EL (cell line): ENCODE measurements at places on chromosomes 5 and 9.
A peak's percentile ranks its signal among the peaks of the same experiment; 100 is the strongest.

- DNase-seq: no peak
Observed at GRCh38 chr5:1509346-1510085, 14.2 kb downstream of the LPCAT1 start.

- DNase-seq: no peak
Observed at GRCh38 chr5:132289097-132289496, 5.1 kb upstream of the SLC22A4 start.

- no peak for DNase-seq
Observed at GRCh38 chr9:86819552-86819951, 127.8 kb downstream of the GAS1 start.

DNA sequence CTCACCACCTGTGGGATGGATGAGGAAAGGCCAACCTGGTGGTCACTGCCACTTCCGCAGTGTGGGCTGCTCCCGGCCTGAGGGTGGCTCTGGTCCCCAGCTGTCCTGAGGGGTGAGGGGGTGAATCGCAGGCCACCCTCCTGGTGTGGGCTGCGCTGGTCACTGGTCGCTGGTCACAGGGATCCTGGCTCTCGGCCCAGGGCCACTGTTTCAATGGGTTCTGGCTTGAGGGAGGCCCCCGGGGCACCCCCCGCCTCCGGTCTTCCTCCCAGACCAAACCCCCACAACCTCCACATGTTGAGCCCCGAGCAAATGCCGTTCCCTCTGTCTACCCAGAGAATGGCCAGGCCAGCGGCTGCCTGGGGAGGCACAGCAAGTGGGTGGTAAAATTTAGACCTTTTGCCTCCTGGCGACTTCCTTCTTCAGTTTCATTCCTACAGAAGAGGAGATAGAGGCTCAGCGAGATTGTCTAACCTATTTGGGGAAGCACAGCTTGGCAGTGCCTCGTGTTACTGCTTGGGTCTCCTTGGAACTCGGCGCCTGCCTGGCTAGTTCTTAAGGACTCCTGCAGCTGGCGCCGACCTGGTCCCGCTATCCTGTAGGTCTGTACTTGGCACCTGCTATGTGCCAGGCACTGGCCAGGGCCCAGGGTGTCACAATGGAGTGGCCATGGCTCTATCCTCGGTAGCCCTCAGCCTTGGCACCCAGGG, 48.2 kb downstream of the RXRA start:
- no peak for DNase-seq

DNA sequence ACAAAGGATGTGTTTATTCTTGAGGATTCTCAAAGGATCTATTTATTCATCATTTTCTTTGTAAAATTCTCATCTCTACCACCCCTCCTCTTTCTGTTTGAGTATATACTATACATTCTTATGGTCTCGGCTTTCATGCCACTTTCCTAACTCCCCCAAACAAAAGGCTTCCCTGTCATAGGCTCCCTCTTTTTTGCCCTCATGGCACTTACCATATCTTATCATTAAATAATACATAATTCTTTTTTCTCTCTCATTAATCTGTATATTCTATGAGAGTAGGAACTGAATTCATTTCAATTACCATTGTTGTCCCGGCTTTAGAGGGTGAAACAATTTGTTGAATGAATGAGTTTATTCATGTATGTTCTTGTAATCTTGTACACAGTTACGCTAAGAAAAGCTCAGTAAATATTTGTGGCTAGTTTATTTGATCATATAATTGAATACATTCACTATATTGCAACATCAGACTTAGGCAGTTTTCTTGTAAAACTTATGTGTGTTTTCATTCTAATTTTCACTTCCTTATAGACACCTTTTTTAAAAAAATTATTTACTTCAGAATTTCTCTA, 254.6 kb downstream of the EDIL3 start:
- DNase-seq: no peak

GRCh38 chr9:106718936-106719335, 144.0 kb upstream of the ZNF462 start:
- peak; percentile 75 for DNase-seq

DNA sequence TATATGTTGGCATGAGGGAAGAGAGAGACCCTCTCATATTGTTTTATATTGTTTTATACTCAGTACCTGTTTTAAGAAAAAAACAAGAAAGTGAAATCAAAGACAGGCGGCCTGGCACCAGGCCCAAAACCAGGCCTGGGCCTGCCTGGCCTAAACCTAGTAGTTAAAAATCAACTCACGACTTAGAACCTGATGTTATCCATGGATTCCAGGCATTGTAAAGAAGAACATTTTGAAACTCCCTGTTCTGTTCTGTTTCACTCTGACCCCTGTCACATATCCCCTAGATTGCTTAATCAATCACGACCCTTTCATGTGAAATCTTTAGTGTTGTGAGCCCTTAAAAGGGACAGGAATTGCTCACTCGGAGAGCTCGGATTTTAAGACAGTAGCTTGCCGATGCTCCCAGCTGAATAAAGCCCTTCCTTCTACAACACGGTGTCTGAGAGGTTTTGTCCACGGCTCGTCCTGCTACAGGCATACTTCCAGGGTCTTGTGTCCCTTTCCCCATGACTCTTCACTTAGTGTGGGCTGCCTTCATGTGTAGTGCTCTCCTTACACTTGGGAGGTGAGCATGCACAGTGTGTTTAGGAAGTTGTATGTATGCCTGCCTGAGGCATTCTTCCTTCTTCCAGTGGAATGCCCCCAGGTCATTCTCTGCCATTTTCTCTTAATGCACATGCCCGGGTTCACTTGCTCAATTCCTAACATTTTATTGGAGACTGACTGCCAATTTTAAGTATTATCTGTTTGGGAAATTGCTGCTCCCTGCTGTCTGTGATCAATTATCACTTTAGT, 17.8 kb downstream of the TBCA start:
- no peak for DNase-seq

GRCh38 chr5:68274847-68275651, 59.5 kb downstream of the PIK3R1 start:
- DNase-seq: no peak

GRCh38 chr5:5037674-5038073, 102.5 kb upstream of the ADAMTS16 start:
- no peak for DNase-seq

DNA sequence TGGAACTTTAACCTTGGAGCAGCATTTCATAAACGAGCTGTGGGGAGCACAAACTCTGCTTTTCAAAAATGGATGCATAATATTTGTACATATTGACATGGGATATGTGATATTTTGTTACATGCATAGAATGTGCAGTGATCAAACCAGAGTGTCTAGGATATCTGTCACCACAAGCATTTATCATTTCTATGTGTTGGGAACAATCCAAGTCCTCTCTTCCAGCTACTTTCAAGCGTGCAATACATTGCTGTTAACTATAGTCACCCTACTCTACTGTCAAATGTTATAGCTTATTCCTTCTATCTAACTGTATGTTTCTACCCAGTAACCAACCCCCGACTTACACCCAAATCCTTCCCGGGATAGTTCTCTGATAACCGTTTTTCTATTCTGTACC, 15.0 kb upstream of the C5orf58 start:
- no peak for DNase-seq

DNA sequence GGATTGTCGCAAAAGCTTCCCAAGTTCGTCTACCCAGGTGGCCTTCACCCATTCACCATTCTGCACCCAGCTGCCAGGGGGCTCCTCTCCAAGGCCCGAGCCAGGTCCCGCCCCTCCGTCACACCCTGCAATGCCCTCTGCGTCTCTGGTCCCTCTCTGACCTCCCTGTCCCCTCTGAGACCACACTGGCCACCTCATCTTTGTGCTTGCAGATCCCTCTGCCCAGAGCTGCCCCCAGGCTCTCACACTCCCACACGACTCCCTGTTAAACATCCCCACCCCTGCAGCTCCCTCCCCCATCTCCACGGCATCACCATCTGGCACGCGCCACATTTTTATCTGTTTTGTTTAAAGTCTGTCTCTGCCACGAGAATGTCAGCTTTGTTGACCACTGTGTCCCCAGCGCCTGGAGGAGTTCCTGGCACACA, 243.6 kb downstream of the PBX3 start:
- no peak for DNase-seq

GRCh38 chr9:83183621-83184020, 120.7 kb upstream of the RASEF start:
- DNase-seq: no peak

DNA sequence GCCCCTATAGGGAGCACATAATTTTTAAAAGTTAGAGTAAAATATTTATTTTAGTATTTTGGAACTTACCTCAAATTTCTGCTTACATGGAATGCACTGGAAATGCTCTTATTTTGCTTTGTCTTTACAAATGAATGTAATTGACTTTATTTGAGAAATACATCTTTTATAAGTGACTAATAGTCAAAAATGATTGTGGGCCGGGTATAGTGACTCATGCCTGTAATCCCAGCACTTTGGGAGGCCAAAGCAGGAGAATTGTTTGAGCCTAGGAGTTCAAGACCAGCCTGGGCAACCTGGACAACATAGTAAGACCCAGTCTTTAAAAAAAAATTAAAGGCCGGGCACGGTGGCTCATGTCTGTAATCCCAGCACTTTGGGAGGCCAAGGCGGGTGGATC, 5.8 kb downstream of the HMGCR start:
- peak; percentile 42 for DNase-seq

DNA sequence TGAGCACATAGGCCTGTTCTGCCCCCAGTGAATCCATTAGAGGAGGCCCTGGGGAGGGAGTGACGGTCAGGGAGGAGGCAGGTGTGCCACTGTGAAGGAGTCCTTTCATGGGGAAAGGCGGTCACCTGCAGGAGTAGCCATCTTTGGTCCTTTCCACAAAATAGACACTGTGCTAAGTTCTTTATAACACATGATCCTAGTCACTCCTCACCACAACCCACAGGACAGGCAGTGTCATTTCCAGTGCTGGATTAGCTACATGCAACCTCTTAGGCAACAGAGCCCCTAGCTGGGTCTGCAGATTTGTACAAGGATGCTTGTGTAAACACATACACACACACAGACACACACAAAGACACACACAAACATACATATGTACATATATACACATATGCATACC, 18.3 kb downstream of the DOCK2 start:
- DNase-seq: no peak

DNA sequence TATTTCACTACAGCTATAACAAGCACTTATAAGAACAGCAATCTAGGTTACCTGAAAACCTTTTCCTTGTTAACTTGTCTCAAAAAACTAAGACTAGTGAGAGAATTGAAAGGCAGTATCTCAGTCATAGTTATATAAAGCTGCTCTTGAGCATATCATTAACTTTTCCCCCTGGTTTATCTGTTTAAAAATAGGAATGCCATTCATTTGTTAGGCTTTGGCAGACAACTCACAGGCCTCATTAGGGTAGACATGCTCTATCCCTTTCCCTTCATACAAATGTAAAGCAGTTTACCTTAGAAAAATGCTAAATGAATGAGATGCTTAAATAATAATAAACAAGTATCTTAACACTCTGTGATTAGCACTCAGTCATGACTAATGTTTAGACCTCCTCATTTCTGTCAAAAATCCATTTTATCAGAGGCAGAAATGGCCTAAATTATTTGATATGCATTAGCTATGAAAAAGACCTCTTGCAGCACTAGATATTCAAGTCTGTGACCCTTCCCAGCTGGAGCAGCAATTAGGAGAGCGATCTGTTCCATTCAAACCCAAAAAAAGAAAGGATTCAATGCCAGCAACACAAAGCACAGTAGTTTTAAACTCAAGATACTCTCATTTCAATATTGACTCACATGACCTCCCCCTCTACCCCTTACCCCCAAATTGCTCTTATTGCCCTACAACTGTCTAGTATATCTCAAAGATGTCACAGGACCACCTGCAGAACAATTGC, 1578.8 kb upstream of the WWC1 start:
- no peak for DNase-seq

GRCh38 chr9:114373960-114374730, 13.6 kb downstream of the AKNA start:
- no peak for DNase-seq

DNA sequence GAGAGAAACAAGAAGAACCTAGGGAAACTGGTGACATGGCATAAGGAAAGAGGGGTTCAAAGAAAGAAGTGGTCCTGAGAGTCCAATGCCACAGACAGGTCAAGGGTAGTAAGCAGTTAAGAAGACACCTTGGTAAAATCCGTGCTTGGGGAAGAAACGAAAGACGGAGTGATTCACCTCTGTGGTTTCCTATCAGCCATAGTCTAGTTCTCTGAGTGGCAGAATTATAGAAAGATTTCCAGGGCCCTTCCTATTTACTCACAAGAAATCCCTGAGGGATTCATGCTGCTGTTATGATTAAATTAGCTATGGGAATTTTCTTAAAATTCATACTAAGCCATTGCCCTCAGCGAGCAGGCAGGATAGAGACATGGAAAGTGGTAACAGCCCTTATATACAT, 31.7 kb downstream of the IL33 start:
- peak; percentile 6 for DNase-seq

GRCh38 chr9:84966876-84967830, 297.6 kb downstream of the NTRK2 start:
- DNase-seq: no peak

DNA sequence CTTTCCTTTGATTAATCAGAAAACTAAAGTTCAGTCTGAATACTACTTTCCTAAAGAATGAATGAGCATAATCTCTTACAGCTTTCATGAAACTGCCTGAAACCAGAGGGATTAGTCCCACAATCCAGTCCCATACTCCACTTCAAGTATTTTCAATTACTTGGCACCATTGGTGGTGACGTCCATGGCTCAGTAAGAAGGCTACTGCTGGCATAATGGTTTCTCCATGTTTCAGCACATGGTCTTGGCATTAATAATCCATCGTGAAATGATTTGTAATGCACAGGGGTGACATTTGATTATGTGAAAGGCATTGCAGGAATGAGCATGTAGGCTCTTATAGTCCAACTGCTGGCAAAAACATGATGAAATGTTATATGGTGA, 23.4 kb downstream of the LIX1 start:
- no peak for DNase-seq

DNA sequence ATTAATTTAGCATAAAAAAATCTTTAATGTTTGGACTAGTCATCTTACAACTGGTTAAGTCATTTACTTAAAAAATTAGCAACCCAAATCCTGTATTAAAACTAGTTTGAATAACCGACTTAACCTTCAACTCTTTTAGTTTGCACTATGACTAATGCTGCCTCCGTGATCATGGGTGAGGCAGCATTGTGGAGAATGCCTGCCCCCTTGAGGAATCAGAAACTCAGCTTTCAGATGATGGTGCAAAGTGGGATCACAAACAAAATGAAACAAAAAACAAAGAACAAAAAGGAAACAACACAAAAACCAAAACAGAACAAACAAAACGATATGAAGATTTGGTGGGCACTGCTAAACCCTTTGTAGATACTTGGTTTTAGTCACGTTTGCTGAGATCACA, 127.0 kb upstream of the PALM2AKAP2 start:
- DNase-seq: peak; percentile 52

DNA sequence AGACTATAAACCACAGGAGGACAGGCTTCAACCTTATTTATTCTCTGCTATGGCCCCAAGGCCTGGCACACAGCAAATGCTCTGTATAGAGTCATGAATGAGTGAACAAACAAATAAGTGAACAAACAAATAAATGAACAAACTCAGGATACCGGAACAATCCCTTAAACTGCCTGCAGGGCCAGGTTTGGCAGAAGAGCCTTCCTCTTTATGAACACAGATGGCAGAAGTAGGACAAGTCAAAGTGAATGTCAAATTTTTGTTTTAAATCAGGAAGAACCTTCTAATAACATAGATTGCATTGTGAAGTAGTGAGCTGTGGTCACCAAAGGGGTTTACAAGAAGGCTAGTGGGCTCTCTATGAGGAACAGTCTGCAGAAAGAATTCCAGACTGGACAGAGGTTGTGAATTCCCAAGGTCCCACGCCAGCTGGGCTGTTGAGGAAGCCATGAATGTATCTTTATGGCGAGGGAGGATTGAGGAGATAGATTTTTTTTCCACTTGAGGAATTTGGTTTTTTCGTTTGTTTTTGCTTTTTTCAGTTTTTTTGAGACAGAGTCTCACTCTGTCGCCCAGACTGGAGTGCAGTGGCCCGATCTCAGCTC, 30.3 kb upstream of the STING1 start:
- DNase-seq: no peak
